ENCODE measurements at places on chromosomes 16 and 17. TPM values are rescaled to one million over a fixed set of nuclear protein-coding genes. Genes with fewer than 3 reads are reported as not detected.

LPCAT2 gene
- 4.4 TPM for polyA plus RNA-seq

DNA sequence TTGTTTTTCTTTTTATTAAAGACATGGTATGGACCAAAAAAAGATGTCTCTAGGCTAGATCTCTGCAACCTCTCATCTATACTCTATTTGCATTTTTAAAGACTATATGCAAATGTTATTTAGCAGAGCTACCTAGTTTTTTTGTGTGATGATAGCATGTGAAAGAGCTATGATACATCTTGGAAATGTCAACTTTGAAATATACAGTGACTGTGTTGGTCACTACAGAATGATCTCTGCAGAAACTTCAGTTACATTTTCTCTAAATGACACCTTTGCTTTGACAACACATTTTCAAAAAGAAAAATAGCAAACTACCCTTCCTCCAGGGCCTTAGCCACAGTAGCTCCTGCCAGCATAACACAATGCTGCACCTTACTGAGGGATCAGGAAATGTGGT lies 86.6 kb downstream of the PRKCB start:
- no peaks in the 10 kb centered on the region for H3K27me3 ChIP-seq
- H3K4me1 ChIP-seq, result no peaks in the 10 kb centered on the region
- DNase-seq, result no peak
- no peaks in the 10 kb centered on the region for H3K36me3 ChIP-seq
- H3K4me3 ChIP-seq, result no peak overlapping the region

GRB7 gene
- 50.4 TPM for polyA plus RNA-seq

PRSS8 gene
- 70.6 TPM for polyA plus RNA-seq

DNA sequence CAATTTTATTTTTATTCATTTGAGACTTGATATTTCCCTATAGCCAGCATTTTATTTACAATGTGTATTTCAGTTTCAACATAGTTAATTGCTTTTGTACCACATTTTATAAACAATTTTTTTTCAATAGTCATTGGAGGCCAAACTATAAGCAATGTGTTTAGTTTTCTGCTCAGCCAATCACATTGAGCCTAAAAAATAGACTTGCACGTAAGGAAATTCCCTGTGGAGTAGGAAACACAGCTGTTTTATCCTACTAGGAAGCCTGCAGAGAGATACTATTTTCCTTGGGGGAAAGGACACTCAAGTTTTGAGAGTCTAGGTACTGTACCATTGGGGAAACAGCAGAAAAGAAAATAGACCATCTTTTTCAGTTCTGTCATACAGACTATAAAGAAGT lies 410.2 kb upstream of the GOT2 start:
- no peaks in the 10 kb centered on the region for H3K36me3 ChIP-seq
- H3K4me1 ChIP-seq, result no peaks in the 10 kb centered on the region
- no peaks in the 10 kb centered on the region for H3K27me3 ChIP-seq
- no peak for DNase-seq
